ENCODE measurements at places on chromosomes 11 and 22.

GRCh38 chr22:37026325-37026724 lies 6.8 kb downstream of the MPST start:
- no peak for DNase-seq

DNA sequence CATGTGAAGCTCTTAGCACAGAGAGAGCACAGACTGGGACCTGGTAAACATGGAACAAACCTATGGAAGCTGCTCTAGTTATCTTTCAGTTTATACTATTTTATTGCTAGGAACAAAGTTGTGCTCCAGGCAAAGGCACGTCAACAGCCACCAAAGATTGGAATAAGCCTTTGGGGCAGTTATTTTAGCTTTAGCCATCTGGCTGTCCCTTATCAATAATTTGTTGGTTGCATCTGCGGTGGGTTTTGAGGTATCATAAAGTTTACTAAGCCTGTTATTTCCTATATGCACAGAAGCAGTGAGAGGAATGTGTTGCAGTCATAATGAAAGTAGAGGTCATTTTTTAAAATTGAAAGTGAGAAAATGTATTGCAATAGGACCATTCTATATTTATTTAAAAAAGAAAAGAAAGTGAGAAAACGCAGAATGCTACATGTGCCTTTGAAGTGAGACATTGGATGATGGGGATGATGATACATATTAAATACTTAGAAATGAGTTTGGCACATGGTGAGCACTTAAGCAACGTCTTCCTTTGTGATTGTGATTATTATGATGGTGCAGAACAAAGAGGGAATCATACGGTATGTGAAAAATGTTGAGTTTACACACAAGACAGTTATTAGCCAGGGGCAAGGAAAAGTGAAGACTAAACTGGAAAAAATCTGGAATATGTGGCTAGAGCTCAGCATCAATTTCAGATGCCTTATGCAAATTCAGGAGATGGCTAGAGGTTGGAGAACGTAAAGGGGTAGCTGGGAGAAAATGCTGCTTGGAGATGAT lies 58.3 kb downstream of the PRR5L start:
- DNase-seq = no peak

DNA sequence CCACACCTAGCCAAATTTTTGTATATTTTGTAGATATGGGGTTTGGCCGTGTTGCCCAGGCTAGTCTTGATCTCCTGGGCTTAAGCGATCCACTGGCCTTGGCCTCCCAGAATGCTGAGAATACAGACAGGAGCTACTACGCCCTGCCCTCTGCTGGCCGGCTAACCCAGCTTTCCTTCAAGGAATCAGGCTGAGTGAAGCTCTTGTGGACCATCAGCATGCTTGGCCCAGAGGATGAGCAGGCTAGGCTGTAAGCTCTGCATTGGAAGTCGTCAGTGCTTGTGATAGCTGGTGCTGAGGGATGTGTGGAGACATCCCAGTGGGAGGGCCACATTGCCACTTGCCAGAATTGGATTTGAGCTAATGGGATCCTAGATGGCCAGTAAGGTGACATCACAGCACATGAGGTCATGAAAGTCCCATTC lies 60.6 kb downstream of the MED15 start:
- DNase-seq = no peak

DNA sequence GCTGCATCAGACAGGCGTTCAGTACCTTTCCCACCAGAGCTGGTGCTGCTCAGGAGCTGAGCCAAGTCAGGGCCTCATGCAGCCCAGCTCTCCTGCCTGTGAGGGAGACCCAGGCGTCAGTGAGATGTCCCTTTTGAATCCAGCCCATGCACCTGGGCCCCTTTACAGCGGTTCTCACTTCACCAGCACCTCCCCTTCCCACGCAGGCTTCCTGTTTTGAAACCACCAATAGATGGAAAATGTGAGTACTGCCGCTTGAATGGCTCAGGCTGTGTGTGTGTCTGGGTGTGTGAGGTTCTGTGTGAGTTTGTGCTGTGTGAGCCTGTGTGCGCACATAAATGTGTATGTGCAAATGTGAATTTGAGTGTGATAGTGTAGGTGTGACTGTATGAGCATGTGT lies 88.4 kb downstream of the UBASH3B start:
- DNase-seq = no peak
